Activated CD4-positive, alpha-beta T cell treated with anti-CD3 and anti-CD28 coated beads, Interleukin-2, amount 50 U/mL, for 16 hours (primary cell): ENCODE measurements at places on chromosomes 13 and 19.

GRCh38 chr13:75076476-75076875, 405.5 kb downstream of the TBC1D4 start:
- DNase-seq: no peak

DNA sequence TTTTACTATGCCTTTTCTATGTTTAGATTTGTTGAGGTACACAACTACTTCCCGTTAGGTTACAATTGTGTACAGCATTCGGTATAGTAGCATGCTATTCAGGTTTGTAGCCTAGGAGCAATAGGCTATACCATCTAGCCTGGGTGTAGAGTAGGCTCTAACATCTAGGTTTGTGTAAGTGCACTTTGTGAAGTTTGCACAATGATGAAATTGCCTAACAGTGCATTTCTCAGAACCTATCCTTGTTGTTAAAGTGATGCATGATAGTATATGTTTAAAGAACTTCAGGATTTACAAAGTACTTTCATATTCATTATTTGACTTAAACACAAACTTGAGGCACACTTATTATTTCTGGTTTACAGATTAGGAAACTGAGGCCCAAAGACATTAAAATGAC, 11.5 kb upstream of the SERPINE3 start:
- no peak for DNase-seq

DNA sequence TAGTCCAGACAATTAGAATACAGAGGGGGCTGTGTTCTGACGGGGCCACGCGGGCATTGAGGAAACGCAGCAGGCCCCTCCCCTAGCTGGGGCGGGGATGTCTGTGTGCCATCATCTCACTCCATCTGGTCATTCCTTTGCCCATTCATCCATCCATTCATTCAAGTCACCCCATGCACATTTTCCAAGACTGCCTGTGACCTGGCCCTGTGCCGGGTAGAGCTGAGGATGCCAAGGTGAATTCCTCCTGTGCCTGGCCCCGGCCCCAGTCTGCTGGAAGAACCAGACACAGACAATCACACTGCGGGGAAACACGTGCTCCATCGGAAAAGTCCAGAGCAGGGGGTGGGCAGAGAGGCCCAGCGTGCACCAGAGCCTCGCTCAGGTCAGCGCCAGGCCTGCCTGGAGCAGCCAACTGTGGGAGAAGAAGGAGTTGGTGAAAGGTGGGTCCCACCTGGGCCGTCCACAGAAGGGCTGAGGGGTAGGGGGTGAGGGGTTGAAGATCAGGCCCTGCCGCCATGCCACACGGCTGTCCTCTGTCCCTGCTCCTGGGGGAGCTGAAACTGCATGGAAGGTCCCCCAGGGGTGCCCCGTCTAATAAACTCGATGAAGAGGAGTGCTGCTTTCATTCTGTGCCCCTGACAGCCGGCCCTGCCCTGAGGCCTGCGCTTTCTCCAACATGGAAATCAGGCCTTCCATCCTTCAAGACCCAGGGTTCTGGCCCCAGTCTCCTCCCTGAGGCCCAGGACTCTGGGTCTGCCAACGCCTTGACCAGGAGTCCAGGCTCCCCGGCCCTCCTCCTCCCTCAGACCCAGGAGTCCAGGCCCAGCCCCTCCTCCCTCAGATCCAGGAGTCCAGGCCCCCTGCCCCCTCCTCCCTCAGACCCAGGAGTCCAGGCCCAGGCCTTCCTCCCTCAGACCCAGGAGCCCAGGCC, 1.6 kb upstream of the CACNG6 start:
- no peak for DNase-seq

DNA sequence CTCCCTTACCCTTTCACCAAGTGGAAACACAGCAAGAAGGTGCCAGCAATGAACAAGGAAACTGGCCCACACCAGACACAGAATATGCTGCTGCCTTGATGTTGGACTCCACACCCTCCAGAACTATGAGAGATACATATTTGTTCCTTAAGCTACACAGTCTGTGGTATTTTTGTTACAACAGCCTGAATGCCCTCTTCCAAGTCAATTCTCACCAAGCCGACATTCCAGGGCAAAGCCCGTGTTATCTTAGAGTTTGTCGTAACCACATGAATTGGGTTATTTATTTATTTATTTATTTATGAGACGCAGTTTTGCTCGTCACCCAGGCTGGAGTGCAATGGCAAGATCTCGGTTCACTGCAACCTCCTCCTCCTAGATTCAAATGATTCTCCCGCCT, 14.9 kb downstream of the FGF21 start:
- no peak for DNase-seq

GRCh38 chr19:19662871-19663255, 613 bp downstream of the ATP13A1 start:
- DNase-seq: no peak
